ENCODE measurements at places on chromosomes 2 and 18.

- no peak for DNase-seq
These were observed 331.1 kb downstream of the PLCL1 start for GRCh38 chr2:198135481-198135934.

DNA sequence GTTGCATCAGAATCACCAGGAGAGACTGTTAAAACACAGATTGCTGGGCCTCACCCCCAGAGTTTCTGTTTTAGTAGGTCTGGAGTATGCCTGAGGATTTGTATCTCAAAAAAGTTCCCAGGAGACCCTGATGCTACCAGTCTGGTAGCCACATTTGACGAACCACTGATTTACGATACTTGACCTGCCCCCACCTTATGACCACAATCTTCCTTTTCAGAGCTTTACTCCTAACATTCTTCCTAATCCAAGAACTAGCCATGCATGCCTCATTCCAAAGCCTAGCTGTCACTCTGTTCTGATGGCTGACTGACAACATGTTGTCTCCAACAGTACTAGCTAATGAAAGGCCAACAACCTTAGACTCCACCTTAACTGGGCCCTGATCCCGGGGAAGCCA is 191.4 kb downstream of the MBD2 start:
- DNase-seq: no peak

- DNase-seq: no peak
These were observed 1.7 kb downstream of the D2HGDH start for GRCh38 chr2:241736111-241736510.

GRCh38 chr2:42009657-42010580 is 37.9 kb upstream of the PKDCC start:
- DNase-seq: no peak

- no peak for DNase-seq
These were observed 51.0 kb upstream of the BCL2L11 start for GRCh38 chr2:111069722-111070121.

GRCh38 chr2:216721141-216721540 is 25.8 kb upstream of the IGFBP5 start:
- DNase-seq: no peak

DNA sequence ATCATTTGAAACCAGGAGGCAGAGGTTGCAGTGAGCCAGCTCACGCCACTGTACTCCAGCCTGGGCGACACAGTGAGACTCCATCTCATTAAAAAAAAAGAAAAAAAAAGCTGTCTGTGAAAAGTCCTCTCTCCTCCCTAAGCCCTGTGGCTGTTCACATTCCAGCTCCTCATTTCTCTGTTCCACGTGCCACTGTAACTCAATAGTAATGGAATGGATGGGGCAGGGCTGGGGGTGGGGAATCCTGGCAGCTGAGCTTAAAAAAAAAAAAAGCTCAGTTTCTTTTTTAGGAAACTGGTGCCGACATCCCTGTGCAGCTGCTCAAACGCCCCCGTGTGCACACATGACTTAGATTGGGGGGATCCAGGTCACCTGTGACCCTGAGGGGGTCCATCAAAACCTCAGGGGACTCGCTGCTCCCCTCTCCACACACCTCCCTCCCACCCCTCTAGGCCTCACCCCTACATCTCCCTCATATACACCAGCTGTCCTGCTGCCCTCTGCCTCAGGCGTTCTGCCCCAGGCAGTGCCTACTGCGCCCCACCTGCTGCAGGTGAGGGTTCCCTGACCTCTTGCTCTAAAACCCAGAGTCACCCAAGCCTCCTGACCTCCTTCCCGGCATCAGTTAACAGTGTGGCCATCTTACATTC is 255.4 kb downstream of the AGAP1 start:
- no peak for DNase-seq

GRCh38 chr18:79982736-79983135 is 5.6 kb downstream of the TXNL4A start:
- DNase-seq: peak; percentile 35

DNA sequence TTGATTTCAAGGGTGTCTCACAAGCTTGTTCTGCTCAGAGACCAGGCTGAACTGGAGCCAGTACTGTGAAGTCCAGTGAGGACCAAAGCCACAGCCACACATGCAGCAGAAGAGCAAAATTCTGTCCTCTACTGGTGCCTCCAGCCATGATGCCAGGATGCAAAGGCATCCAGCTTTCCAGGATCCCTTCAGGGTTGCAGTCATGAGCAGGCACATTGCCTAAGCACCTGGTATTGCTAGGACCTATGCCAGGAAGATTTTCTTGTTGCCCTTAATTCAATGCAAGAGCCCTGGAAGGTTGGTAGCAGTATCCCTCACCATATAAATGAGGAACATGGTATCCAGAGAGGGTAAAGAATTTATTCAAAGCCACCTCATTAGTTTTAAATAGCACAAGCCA is 78.9 kb upstream of the CYRIA start:
- DNase-seq: no peak

DNA sequence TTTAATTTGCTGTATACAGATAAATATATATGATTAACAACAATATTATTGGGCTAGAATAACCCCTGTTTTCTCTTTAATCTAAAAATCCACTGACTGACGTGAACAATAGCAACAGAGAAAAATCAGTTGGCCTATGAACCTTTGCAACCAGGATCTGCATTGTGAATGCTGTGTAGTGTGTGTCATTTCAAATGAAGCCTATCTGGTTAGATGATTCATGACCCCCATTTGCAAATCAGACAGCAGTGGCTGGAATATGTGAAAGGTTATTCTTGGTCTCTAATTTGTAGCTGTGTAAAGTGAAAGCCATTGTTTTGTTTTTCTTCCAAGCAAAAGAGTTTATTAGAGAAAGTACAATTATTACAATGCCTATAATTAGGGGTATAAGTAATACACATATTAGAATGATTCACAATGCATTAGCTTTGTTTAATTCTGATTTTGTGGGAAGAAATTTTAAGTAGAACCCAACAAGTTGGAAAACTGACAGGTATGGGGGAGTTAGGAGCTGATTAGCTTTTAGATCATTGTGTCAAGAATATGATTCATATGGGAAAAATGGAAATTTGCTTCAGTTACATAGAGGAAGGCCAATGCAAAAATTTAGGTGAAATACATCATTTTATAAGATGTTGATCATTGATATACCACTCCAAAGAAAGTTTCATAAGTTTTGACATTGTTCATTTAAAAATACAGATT is 1362.2 kb upstream of the TMEFF2 start:
- DNase-seq: no peak

DNA sequence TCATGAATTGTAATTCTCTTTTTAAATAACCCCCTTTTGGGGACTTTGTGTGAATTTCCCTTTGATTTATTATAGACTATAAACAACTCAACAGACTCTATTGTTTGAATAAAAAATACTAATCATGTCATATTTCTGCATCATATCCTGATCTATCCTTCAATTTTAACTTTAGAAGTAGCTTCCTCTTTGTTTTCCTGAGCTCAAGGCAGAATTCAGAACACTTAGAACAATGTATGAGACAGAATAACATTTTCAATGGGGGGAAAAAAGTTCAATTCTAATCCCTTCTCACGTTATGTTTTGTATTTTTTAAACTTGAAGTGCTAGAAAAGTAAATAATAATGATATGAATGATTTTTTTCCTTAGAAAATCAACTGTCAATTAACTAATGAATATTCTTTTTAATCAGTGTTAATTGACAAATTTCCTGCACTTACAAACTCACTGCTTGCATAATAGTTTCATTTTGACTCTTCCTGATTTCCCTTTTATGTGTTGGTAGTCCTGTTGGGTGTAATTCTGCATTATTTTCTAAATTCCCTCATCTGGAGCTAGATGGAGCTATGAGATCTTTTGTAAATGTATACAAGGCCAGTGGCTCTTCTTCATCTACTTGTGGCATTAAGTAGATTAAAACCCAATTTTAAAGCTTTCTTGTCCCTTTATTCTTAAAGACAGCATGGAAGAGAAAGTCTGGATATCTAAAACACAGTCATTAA is 326.1 kb downstream of the PARD3B start:
- no peak for DNase-seq

DNA sequence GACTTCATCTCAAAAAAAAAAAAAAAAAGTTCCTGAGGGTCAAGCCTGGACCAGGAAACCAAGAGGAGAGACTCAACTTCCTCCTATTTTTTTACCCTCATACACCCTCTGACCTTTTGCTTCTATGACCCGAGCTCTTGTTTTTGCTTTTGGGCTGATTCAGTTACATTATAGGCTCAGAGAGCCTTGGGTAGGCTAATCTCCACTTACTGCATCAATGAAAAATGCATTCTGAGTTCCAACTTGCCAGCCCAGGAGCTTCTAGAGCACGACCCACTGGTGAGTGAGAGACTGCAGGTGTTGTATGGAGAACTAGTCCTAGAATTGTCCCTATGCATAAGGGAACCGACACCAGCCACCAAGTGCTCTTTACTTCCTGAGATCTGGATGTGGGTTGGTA is 91.1 kb downstream of the CABLES1 start:
- DNase-seq: no peak

DNA sequence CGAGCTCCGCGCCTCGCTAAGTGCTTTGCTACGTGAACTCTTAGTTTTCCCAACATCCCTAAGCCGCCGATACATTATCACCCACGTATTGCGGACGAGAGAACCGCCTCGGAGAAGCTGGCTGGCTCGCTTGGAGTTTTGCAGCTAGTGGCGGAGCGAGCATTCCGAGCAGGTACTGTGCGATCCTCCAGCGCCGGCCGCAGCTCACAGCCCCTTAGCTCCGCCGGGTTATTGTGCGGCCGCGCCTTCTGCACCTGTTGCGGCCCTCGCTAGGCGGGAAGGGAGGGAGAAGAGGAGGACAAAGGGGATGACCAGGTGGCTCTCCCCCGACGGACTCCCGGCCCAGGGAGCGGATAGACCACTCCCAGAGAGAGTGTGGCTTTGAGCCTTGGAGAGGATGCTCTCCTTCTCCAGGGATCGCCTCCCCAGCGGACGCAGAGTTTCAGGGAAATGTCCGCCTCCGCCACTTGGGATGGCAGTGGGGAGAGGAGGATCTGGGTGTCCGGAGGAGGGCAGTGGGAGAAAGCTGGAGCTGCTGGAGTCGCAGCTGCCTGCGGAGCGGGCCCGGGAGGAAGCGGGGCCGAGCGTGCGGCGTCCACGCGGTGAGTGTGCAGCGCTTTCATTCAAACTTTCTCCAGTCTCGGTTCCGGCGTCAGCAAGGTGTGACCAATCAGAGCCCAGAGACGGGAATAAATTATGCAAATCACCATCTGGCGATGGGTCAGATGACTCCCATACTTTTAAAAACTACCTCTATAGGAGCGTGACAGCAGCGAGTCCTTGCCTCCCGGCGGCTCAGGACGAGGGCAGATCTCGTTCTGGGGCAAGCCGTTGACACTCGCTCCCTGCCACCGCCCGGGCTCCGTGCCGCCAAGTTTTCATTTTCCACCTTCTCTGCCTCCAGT is at the start of gene LIPG:
Gene LIPG (plus strand): TSS at position 769 of the 905 bp plus-strand sequence. CDS start 252 bp downstream, outside the sequence.
- DNase-seq: peak; percentile 30

DNA sequence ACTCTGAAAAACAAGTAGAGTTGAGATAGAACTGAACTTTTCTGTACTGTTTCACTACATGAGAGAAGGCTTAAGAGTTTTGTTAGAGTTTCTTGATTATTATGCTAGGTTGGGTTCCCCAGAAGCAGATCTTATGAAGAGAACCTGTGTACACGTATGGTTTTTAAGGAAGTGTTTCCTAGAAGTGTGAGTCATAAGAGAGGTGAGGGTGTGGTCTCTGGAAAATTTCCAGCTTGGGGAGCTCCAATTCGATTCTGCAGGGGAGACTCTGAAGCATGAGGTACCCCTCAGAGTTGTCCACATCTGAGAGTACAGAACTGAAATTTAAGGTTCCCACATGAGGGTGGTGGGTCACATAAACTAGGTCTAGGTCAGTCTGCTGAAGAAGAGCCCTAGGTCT is 83.3 kb upstream of the MAP2 start:
- DNase-seq: no peak

- DNase-seq: no peak
These were observed 35.8 kb upstream of the ARHGAP25 start for GRCh38 chr2:68698567-68699377.

GRCh38 chr18:35376393-35376741 is 770 bp downstream of the ZNF396 start:
- no peak for DNase-seq

DNA sequence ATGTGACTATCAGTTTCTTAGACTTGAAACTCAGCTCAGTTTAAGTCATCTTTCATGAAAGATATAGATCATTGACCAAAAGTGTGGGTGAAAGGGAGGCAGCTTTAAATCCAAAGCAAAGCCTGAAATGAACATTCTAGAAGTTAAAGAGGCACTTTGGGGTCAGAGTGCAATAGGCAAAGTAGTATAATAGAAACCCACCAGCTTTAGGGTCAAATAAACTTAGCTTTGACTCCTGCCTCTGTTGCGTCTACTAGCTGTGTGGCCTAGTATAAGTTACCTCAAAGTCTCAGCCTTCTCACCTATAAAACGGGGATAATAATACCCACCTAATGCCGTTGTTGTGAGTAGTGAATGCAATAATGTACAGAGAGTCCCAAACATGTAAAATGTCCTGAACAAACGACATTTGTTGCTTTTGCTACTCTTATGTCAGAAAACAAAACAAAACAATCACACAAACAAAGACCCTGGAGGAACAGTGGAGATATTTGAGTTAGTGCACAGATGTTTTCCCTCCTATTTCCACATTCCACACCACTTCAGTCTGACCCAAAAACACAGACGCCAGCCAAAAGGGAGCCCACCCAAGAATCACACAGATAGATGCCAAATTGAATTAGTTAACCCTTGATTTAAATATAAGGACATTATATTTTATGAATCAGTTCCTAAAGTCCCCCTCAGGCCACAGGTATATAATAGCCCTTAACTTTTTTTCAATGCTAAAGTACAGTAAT is 657.0 kb downstream of the ARHGAP15 start:
- no peak for DNase-seq

DNA sequence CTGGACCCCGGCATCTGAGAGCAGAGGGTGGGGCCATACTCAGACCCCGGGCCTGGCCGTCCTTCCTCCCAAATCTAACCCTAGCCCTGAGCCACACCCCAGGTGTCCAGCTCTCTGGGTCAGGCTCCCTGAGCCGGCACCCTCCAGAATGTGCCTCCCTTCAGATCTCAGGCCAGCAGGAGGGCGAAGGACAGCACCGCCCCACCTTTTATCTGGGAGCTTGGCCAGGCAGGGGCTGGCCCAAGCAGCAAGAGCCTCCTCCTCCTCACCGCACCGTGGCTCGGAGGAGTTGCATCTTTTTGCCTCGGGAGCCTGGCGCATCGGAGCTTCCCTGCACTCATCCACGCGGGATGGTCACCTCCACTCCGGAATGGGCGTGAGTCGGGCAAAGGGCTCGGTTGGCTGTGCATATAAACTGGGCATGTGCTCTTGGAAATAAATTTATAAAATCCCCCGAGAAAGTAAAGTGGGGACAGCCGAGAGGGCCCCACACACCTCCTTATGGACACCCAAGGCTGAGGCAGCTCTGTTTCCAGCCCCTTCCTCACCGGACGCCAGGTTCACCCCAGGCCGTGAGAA is 69.1 kb upstream of the CTDP1 start:
- no peak for DNase-seq

- DNase-seq: no peak
These were observed 565.7 kb upstream of the ZEB2 start for GRCh38 chr2:145085612-145086011.

DNA sequence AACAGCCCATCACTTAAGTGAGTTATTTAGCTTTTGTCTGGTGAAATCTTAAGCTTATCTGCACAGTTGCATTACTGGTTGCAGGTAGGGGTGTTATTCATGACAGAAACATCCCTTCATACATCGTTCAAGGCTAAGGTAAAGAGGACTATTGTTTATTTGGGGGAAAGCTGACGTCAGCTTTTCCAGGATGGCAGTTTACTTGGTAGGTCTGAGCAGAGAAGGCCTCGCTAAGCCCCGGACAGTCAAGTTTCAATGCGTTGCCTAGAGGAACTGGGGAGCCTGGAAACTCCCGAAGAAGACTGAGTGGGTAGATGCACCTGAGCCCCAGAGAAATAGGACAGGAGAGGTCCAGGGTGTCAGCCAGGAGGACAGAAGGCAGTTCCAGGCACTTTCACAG is 2.2 kb downstream of the RNU4ATAC start:
- DNase-seq: no peak

Data from C1 segment of cervical spinal cord (tissue), 14 donors.